NCI-H2227 treated with DMSO at 0.1 percent for 48 hours (cell line): ENCODE measurements at places on chromosomes 12 and 14.

DNA sequence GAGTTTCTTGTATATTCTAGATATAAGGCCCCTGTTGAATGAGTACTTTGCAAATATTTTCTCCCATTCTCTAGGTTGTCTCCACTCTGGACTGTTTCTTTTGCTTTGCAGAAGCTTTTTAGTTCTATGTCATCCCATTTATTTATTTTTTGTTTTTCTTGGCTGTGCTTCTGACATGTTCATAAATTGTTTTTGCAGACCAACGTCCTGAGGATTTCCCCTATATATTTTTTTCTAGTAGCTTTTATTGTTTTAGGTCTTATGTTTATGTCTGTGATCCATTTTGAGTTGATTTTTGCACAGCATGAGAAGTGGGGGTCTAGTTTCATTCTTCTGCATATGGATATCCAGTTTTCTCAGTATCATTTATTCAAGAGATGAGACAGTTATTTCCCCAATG lies 70.4 kb upstream of the BTG1 start:
- DNase-seq, result no peak

DNA sequence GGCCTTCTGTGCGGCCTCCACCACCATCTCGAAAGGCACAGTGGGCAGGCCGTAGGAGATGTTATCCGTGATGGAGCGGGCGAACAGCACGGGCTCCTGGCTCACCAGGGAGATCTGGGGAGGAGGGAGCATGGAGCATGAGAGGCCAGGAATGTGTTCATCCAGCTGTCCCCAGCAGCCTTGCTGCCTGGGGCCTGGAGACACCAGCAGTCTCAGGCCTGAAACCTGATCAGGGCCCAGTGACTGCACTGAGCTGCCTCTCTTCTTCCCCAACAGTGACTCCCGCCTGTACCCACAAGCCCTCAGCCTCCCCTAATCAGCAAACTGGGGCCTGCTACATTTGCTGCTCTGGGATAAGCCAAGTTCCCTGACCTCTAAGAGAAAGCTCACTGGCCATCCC lies 30.9 kb downstream of the ABCB9 start:
- no peak for DNase-seq

DNA sequence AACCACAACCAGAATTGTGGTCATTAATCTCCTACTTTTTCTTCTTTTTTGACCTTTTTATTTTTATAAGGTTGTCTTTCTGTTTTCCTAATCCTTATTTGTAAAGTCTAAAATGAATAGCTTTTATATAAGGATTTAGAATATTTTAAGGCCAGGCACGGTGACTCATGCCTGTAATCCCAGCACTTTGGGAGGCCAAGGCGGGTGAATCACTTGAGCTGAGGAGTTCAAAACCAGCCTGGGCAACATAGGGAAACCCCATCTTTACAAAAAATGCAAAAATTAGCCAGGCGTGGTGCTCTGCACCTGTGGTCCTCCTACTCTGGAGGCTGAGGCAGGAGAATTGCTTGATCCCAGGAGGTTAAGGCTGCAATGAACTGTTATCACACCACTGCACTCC lies 55.1 kb downstream of the IFT81 start:
- DNase-seq, result no peak

- no peak for DNase-seq
Observed at GRCh38 chr12:20631711-20632110, 63.4 kb upstream of the SLCO1C1 start.

DNA sequence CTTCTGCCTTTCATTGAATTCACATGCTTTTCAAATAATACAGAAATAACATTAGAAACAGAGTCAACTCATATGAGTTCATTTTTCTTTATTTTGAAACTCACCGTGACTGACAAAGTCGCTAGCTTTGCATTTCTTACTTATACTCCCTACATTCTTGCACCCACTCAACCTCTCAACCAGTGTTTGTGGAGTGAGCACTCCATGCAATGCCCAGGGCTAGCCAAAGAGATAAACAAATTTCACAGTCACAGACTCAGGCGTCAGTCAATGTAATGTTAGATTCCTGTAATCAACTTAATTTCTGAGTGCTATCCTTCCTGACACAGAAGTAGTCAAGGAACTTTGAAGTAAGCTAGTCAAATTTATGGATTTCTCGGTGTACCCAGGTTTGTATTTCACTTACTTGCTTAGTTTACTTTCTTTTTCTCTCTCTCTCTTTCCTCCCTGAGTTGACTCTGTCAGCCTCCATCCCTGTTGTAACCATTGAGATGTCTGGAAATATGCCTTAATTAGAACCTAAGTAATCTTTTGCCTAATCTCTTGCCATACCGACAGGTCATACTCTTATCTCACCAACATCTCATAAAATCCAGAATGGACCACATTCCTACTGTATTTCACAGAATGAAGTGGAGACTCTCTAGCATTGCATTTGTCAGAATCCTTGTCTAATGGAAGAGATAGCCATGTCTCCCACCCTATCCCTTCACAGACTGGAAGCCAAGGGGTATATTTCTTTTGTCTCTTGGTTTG lies 413.0 kb downstream of the AEBP2 start:
- DNase-seq, result no peak

DNA sequence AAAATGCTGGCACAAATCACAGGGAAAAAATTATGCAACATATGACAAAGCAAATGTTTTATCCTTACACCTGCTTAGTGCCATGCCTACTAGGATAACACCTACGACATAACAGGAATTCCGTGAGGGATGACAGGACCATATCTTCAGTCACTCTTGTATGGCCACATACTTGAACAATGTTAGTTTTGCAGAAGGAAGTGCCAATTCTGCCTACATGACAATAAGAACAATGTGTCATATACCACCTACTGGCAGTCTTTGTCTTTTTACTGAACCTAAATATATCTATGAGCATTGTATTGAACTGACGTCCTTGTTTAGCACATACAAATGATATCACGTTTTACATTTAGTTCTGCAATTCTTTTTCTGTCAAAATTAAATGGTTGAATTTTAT lies 234.0 kb downstream of the ADAMTS20 start:
- no peak for DNase-seq

GRCh38 chr12:100061814-100062213 lies 77.1 kb upstream of the ANKS1B start:
- no peak for DNase-seq

DNA sequence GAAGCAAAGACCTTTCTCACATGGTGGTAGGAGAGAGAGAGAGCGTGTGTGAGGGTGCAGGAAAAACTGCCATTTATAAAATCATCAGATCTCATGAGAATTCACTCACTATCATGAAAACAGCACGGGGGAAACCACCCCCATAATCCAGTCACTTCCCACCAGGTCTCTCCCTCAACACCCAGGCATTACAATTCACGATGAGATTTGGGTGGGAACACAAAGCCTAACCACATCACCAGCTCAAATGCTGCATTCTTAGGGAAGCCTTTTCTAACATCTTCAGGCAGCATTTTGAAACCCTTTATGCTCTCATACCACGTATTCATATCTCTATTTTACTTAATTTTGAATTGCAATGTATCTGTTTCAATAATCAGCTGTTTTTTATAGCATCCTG lies 165.9 kb downstream of the TMTC3 start:
- DNase-seq, result no peak

DNA sequence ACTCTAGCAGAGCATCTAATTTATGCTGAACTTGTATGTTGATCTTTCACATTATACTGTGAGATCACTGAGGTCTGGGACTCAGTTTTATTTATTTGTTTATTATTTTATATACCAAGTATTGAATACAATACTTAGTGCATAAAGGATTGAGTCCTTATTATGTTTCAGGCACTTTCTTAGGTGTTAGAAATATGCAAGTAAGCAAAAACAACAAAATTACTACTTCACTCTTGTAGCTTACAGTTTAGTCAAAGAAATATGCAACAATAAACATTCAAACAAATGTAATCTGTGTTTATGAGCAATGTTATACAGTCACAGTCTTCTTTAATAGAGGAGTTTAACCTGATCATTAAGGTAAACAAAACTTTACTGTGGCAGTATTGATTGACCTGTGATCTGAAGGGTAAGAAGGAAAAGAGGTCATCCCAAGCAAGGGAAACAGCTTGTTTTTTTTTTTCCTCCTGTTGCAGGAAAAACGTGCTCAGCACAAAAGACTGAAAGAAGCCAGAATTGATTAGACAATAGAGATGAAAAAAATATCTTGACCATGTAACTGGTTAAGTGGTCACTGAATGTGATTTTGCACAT lies 990.7 kb downstream of the TRHDE start:
- no peak for DNase-seq

DNA sequence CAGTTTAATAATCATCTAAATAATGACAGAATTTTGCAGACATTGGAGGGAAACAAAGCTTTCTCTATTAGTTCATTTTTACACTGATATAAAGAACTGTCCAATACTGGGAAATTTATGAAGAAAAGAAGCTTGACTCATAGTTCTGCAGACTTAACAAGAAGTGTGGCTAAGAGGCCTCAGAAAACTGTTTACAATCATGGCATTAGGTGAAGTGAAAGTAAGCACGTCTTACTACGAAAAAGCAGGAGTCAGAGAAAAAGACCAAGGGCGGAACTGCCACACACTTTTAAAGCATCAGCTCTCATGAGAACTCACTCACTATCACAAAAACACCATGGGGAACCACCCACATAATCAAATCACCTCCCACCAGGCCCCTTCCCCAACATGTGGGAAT lies 804.4 kb downstream of the FLRT2 start:
- DNase-seq, result no peak

DNA sequence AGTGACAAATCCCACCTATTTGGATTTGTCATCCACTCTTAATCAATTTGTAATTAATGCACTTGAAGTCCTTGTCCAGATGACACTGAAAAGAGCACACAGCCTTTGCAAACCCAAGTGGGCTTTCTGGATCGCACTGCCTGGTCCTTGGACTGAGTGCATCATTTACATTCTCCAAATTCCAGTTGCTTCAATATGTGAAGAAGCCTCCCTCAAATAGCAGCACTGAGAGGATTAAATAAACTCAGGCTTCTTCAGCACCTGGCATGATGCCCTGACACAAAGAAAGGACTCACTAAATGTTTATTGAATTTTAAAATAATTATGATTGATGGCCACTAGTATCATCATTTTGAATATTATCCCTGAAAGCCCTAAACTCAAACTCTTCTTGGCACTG lies 496.5 kb downstream of the VRK1 start:
- DNase-seq, result no peak

- no peak for DNase-seq
Observed at GRCh38 chr12:130419116-130419515, 81.4 kb downstream of the PIWIL1 start.

GRCh38 chr12:53232646-53233461 lies 845 bp upstream of the RARG start:
- peak; percentile 20 for DNase-seq

- DNase-seq, result no peak
Observed at GRCh38 chr14:99744199-99744872, 48.9 kb upstream of the EML1 start.

GRCh38 chr14:96725232-96725631 lies 72.0 kb upstream of the VRK1 start:
- no peak for DNase-seq

DNA sequence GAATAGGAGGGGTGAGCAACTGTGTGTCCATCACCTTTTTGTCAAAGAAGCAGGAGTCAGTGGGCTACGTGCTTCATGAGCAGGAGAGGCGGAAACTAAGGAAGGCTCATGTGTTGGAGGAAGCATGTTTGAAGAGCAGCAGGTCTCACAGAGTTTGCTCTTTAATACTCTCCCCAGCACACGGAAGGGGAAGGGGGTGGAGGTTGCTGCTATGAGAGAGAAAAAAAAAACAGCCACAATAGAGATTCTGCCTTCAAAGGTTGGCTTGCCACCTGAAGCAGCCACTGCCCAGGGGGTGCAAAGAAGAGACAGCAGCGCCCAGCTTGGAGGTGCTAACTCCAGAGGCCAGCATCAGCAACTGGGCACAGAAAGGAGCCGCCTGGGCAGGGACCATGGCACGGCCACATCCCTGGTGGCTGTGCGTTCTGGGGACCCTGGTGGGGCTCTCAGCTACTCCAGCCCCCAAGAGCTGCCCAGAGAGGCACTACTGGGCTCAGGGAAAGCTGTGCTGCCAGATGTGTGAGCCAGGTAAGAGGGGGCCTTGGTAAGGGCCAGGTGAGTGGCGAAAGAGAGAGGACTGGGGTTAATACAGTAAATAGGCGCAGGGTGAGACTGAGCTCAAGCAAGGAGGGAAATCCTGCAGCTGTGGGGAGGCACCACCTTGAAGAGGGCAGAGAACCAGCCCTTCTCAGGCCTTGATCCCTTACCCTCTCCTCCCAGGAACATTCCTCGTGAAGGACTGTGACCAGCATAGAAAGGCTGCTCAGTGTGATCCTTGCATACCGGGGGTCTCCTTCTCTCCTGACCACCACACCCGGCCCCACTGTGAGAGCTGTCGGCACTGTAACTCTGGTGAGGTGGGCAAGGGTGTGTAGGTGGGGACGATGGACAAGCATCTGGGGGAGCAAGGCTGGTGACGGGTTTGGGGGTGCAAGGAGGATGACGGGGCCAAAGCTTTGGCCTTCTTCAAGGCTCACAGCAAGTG lies at the start of gene CD27:
Gene CD27, plus strand, starts transcription at position 252 of the 985 bp plus-strand sequence. Its CDS starts 141 bp downstream, at position 393.
- no peak for DNase-seq

DNA sequence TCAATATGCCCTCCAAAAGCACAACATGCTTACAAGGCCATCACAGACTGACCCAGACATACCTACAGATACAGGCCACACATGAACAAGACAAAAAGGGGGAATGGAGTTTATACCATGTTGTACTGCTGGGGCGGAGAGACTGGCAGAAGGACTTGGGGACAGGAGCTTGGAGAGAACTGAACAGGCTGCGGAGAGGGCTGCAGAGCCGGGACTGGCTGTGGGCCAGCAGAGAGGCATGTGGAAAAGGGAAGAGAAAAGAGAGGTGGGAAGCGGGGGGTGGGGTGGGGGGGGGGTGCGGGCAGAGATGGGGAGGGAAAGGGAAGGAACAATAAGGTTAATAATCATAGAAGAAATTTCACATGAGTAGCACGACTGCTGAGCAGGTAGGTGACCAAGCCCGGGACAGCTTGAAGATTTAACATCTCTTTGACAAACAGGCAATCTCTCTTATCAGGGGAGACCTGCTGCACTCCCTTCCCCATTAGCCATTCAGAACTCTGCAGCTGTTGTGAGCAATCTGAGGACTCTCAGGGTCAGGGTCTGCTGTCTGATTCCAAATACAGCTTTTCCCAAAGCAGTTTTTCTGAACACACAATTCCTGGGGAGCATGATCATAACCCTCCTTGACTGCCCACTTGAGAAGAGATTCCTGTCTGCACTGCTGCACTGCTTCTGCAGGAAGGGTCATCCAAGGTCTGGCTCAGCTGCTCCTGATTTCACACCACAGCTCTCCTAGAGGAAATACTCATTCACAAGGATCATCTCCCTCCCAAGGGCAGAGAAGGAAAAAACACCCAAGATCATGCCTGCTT lies 21.6 kb upstream of the STAC3 start:
- peak; percentile 47 for DNase-seq
